ENCODE measurements at places on chromosomes 5 and 9. TPM values are rescaled to one million over a fixed set of nuclear protein-coding genes. Genes with fewer than 3 reads are reported as not detected.

DNA sequence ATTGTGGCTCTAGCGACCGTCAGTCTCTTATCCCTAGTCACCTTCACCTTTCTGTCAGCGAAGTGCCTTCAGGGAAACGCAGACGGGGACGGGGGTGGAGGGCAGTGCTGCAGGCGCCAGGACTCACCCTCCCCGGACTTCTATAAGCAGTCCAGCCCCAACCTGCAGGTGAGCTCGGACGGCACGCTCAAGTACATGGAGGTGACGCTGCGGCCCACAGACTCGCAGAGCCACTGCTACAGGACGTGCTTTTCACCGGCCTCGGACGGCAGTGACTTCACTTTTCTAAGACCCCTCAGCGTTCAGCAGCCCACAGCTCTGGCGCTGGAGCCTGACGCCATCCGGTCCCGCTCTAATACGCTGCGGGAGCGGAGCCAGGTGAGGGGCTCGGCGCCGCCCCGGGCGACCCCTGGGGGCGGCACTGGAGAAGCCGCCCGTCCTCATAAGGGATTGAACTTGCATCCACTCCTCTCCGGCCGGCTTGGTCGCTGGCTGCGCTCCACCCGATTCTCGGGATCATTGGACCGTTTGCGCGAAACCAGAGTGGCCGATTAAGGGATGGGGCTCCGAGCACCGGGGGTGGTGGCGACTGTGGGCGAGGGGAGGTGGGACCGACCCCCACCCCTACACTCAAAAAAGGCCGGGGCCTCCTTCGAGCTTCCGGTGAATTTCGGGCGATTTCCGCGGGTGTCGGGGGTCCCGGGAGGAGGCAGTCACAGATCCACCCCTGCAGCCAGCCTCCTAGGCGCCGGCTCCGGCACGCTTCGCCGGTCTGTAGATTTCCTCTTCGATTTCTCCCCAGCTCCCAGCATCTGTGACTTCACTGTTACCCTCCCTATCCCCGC, 2.7 kb downstream of the PCDHGC5 start:
- no peak for DNase-seq

- DNase-seq = no peak
Measured at GRCh38 chr9:4538107-4538506, 47.8 kb downstream of the SLC1A1 start.

Gene CCL28
- polyA plus RNA-seq = 0.04 TPM

Gene ZNF608
- polyA plus RNA-seq = 12.1 TPM

Gene CDC20B
- polyA plus RNA-seq = not detected

DNA sequence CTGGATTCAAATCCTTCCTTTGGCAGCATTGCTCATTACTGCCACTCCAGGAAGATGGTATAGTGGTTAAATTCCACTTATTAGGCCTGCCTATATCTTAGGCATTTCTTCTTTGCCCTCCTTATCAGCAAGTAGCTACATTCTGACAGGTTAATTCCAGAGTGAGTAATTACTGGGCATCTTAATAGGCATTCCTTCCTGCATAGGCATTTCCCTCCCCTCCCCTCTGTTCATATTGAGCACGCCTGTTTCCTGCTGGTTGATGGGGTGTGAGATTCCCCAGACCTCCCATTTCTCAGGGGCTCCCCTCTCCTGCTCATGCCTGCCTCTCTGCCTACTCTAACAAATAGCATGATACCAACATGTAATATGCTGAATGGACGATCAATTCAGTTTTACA, 305.9 kb downstream of the CYLC2 start:
- DNase-seq = no peak

- DNase-seq = no peak
Measured at GRCh38 chr5:12672141-12672540, 767.9 kb upstream of the CTNND2 start.

Gene PCA3
- not detected for polyA plus RNA-seq

GRCh38 chr9:27771803-27772545, 198.7 kb upstream of the C9orf72 start:
- no peak for DNase-seq

- no peak for DNase-seq
Measured at GRCh38 chr5:103207653-103208052, 50.9 kb upstream of the MACIR start.

Gene ANKRD18B
- polyA plus RNA-seq = 8.6 TPM

DNA sequence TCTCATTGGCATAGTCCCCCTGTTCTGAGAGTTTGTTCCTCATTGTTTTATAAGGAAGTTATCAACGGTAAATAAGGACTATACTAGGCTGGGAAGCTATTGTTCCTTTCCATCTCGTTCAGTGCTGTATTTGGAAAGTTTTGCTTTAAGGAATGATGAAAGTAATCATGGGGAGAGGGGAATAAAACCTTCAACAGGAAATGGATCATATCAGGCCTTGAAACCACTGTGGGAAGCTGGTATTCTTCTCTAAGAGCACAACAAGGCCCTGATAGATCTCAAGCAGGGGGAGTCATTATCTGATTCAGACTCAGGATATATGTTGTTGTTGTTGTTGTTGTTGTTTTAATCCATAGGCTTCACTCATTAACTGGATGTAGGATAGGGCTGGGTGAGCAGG, 474.5 kb downstream of the ENC1 start:
- no peak for DNase-seq

Gene INSL4
- 0.05 TPM for polyA plus RNA-seq

GRCh38 chr5:140953234-140953633, 13.0 kb upstream of the PCDHAC2 start:
- DNase-seq = no peak

GRCh38 chr5:16321284-16321683, 141.7 kb upstream of the MARCHF11 start:
- DNase-seq = no peak

- DNase-seq = no peak
Measured at GRCh38 chr9:70255486-70255885, 3.3 kb upstream of the SMC5 start.

Gene TAF9
- 171 TPM for polyA plus RNA-seq

- DNase-seq = no peak
Measured at GRCh38 chr5:96447949-96448348, 14.9 kb upstream of the PCSK1 start.

GRCh38 chr9:116323571-116323970, 170.0 kb downstream of the PAPPA start:
- DNase-seq = no peak

DNA sequence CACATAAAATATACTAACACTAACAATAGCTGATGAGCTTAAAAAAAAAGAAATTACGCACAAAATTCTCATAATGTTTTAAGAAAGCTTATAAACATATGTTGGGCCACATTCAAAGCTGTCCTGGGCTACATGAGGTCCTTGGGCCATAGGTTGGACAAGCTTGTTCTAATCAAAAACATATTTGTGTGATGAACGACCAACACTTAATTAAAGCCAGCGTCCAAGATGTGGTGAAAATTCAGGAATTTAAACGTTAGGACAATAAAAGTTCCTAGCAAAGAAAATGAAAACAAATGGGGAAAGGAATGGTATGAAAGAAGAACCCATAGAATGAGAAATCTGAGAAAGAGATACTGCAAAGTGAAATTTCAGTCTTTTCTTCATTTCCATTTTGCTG, 429.6 kb upstream of the DMAC1 start:
- DNase-seq = no peak

DNA sequence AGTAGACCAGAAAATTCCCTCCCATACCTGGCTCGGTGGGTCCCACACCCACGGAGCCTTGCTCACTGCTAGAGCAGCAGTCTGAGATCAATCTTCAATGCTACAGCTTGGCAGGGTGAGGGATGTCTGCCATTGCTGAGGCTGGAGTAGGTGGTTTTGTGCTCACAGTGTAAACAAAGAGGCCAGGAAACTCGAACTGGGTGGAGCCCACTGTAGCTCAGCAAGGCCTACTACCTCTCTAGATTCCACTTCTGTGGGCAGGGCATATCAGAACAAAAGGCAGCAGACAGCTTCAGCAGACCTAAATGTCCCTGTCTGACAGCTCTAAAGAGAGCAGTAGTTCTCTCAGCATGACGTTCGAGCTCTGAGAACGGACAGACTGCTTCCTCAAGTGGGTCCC, 5.6 kb upstream of the GZMA start:
- DNase-seq = no peak

GRCh38 chr5:150492621-150493020, 15.3 kb upstream of the NDST1 start:
- no peak for DNase-seq

Gene FOXD4L5
- not detected for polyA plus RNA-seq

- DNase-seq = no peak
Measured at GRCh38 chr5:91495699-91496098, 112.6 kb upstream of the ARRDC3 start.

DNA sequence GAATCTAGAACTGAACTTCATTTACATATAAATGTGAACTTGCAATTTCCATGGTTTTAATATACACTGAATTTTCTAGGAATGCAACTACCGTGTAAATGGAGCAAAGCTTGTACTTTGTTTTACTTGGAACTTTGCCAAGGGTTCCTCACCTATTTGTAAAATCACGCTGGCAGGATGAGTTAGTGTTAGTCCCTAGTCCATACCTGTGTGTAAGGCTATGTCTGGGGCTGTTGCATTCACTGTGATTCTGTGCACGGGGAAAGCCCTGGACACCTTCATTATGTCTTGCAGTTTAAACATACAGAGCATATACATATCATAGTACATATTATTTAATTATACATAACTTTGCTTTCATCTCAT, 119.9 kb downstream of the PAX5 start:
- DNase-seq = no peak

Gene WDR38
- polyA plus RNA-seq = not detected

DNA sequence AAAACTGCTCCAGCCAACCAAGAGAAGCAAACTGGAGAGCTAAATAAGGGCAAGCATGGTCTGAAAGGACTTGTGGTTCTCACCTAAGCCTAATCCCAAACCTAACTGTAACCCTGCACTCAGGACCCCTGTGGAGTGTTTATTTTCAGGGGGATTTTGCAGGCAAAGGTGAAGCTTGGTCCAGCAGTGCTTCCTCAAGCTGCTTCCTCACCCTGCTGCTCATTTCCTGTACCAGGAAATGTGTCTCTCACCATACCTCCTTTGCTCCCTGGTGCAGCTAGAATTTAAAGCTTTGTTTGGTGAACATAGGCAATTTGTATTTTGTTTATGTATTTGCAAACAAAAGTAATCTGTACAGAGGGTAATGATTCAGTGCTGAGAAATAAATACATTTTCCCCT, 50.2 kb downstream of the CARTPT start:
- no peak for DNase-seq

Gene FLT4
- polyA plus RNA-seq = not detected

DNA sequence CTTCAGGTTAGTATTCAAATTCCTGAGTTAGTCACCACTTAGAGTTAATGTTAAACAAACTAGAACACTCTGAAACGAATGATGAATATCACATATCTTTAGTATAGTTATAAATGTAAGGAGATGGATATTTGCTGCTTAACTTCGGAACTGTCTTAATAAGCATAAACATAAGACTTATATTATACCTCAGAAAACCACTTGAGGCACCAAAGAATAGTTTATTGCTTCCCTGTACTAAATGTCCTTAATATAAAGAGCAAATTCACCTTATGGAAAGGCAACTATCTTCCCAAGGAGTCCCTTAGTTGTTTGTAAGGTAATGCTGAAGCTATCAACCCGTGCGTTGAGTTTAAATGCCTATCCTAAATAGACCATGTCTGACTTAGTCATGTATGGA, 300.0 kb upstream of the ADAMTSL1 start:
- DNase-seq = no peak

GRCh38 chr9:127980060-127980705, 606 bp downstream of the EEIG1 start:
- DNase-seq = no peak

Gene LCN15
- polyA plus RNA-seq = not detected

DNA sequence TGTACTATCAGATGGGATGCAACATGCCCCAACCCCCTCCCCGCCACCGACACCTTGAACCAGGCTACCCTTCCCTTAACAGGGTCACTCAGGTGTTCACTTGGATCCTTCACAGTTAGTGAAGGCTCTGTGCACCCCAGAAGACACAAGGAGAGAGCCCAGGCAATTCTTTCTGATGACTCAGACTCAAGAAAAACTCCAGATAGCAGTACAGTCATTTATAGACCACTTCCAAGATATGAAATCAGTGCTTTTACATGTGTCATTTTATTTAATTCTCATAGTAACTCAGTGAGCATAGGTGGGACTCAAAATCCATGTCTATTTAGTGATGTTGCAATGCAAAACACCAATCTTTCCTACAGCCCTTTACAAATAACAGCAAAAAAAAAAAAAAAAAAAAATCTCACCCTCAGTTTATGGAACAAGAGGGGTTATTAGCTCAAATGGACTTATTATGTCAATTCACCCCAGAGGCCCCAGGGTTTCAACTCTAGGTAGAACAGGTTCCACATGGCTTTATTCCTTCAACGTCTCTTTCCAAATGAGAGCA, 71.9 kb downstream of the FOXD1 start:
- DNase-seq = no peak

Gene TPPP
- 0.05 TPM for polyA plus RNA-seq

Gene PCDHAC2
- not detected for polyA plus RNA-seq

GRCh38 chr5:17398431-17398830, 99.6 kb upstream of the TAF11L2 start:
- DNase-seq = peak; percentile 85

Gene TMEM267
- polyA plus RNA-seq = 16.3 TPM

DNA sequence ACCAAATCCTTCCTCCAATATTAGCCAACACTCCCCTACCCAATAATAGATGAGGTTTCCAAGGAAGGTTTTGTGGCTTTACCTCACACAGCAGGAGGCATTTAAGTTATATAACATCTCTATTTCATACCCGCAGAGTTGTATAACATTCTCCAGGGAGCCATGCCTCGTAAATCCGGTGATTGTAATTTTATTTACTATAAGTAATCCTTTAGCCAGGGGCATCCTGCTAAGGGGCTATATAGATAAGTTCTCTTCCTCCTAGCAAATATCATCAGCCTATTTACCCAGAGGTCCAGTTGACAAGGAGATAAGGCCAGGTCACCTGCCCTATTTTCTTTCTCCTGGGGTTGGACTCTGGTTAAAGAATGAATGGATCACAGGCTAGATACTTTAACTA, 2051.0 kb downstream of the EFNA5 start:
- no peak for DNase-seq

Gene SPAG8
- 0.58 TPM for polyA plus RNA-seq

- DNase-seq = no peak
Measured at GRCh38 chr5:43627028-43627427, 24.0 kb downstream of the NNT start.

DNA sequence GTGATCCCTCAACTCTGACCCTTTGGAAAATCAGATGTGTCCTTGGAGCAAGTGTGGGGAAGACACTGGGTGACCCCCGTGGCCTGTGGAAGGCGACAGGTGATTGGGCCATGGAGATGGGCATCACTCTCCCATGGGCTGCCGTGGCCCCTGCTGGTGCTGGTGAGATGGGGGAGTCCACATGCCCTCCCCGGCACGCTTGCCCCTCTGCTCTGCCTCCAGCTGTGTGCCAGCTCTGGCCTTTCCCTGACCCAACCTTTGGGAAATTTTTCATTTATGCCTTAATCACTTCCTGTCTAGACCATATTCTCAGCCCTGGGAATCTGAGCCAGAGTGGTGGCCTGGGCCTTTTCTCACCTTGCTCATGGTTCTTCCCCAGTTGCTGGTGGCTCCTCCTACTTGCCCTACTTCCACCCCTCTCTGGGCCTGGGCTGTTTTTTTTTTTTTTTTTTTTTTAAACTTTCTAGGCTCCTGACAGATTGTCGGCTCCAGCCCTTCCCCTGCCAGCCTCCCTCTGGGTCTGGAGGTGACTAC, 56.6 kb downstream of the RGS3 start:
- no peak for DNase-seq

- no peak for DNase-seq
Measured at GRCh38 chr5:149760854-149761187, 30.7 kb downstream of the PPARGC1B start.

Gene CAPSL
- 0.09 TPM for polyA plus RNA-seq
